ENCODE measurements at places on chromosomes 4 and X.

- DNase-seq: no peak
These were observed 1.5 kb downstream of the FHDC1 start for GRCh38 chr4:152937336-152938236.

GRCh38 chr4:8202108-8203051 lies 3.3 kb downstream of the SH3TC1 start:
- DNase-seq: no peak

GRCh38 chr4:86950831-86951525 lies 16.2 kb downstream of the AFF1 start:
- no peak for DNase-seq

DNA sequence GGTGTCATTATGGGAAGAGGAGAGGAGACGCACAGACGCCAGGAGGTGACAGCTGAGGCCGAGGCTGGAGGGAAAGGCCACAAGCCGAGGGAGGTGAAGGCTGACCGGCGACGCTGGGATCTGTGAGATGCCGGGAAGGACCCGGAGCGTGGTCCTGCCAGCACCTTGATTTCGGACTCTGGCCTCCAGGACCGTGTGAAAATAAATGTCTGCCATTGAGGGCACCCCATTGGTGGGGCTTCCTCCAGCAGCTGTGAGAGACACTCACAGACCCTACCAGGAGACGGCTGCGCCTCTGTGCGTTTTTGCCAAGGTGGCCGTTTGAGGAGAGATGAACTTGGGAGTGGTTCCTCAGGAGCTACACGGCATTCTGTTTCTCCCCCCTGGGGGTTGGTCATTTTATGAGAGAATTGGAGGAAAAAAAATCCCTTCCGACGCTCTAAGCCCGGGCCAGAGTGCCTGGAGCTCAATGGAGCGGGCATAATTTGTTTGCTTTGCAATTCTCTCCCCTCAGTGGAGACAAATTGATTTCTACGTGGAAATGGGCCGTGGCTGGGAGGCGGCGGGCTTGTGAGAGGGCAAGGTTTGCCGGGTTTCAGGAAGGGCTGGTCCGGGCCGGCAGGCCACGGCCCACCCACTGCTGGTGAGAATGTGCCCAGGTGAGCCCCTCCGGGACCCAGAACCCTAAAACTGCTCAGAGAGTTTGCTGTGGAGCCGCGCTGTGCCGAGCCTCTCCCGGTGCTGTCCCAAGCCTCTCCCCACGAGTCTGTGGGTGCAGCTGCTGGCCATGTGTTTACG lies 53.9 kb downstream of the CPZ start:
- no peak for DNase-seq

DNA sequence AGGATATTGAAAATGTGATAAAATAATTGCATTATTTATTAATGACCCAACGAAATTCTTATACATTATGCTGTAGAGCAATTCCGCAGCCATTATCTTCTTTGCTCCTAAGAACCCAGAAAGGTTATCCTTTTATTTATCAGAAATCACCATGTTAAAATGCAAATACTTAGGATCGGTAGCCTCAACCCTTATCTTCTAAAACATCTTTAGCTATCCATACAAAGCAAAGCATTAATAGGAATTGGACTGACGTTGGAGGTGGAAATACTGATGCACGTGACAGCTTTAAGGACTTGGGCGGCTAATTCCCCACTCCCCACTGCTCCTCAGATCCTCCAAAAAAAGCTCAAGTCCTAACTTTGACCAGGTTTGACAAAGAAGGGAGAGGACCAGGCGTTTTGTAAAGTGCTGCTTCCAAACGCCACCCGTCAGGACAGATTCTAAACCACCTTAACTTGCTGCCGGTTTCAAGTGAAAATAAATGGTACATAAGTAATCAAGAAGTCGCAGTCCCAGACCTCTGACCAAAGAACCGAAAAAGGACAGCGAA lies 539 bp upstream of the SPCS3 start:
- DNase-seq: no peak

DNA sequence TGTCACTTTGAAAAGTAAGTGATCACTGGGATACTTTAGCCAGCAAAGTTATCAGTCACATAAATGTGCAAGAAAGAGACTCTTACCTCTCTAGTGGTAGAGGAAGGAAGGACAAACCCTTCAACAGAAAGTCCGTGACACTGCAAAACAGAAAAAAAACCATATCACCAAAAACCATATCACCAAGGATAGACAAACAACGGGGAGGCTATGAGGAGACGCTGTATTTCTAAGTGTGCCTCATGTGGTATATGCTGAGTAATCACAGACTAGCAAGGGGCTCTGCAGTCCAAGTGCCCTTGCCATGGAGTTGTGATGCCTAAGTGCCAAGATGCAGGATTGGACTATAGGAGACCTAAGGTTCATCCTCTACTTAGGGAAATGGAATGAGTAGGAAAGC lies 11.5 kb upstream of the HDAC8 start:
- DNase-seq: no peak

All from activated CD4-positive, CD25-positive, alpha-beta regulatory T cell (primary cell).